ENCODE measurements at places on chromosomes 4 and X.
A peak's percentile ranks its signal among the peaks of the same experiment; 100 is the strongest.

DNA sequence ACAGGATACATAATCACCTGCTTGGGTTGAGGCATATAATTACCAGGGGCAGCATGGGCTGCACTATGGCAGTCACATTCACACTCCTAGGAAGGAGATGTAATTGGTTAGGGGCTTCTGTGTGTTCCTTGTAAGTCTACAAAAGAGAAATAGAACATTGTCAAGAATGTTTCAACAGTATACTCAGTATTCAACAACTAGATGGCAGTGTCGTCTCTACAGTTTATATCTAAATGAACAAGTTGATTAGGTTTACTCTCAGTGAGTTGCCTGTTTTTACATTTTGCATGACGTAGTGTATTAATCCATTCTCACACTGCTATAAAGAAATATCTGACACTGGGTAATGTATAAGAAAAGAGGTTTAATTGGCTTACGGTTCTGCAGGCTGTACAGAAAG is 50.5 kb upstream of the RAB33B start:
- no peak for DNase-seq

DNA sequence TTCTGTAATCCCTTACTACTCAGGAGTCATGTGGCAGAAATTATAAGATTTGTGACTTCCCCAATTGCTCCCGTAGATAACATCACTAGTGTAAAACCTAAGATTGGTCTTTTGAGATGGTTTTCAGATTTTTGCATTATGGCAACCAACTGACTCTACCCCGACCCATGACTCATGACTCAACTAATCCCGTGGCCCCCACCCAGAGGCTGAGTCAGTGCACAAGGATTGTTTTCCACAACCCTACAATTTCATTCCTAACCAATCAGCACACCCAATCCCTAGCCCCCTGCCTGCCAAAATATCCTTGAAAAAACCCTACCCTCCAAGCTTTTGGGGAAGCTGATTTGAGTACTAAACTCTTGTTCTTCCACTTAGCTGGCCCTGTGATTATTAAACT is 109.4 kb upstream of the FAM9C start:
- DNase-seq = no peak

DNA sequence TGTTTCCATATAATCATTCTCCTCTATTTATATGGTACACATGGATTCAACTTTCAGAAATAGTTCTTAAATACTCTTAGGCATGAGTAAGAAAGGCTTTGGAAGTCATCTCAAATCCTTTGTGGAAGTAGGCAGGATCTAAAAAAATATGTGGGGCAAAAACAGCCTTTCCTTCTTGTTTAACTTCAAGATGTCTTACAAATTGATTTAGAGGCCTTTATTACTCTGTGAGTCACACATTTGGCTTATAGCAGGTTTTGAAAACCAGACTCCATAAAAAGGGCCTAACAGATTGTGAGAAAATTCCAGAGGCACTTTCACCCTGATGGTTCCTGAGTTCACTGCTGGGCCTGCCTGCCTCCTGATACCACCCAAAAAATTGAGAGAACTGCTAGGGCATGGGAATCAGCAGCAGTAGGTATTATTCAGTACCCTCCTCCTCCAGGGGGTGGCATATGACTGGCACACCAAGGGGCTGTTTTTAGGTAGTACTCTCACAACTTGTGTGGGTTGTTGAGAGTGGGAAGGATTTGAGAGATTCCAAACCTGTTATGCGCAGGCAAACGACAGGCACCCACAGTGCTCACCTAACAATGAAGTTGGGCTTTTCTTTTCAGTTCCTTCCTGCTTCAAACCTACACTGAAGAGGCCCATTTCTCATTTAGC is 162.7 kb upstream of the MBNL3 start:
- peak; percentile 1 for DNase-seq

GRCh38 chr4:185654311-185654710 is 119.0 kb upstream of the PDLIM3 start:
- no peak for DNase-seq

DNA sequence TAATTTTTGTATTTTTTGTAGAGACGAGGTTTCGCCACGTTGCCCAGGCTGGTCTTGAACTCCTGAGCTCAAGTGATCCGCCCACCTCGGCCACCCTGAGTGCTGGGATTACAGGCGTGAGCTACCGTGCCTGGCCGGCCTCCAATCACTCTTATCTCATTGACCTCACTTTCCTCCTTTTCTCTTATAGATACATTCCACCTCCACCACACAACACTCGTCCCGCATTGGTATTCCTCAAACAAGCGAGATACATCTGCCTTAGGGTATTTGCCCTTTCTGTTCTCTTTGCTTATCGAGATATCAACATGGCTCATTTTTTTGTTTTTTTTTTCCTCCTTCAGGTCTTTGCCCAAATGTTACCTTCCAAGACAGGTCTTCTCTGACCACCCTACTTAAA is 1.8 kb upstream of the PRPS1 start:
- DNase-seq = no peak

DNA sequence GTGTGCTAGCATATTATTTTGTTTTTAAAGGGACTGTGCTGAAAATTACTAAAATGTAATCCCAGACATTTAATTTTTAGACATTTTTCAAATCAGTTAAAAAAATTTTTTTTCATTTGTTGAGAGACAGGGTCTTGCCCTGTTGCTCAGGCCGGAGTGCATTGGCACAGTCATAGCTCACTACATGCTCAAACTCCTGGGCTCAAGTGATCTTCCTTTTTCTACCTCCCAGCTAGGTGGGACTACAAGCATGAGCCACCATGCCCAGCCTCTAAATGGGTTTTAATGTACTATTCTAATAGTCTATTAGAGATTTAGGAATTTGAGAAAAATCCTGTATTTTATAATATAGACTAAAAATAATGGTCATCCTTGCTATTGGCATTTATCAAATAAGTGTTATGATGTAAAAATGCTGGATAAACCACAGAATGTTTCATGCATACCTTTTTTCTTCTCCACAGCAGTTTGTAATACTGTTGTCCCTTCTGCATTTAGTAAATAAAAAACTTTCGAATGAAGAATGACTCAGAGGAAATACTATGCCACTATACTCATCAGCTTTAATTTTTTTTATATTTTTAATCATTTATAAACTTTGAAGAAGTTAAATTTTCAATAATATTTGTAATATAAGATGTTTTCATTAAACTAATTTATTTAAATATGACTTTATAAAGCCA is 29.9 kb downstream of the CPEB2 start:
- DNase-seq = no peak

DNA sequence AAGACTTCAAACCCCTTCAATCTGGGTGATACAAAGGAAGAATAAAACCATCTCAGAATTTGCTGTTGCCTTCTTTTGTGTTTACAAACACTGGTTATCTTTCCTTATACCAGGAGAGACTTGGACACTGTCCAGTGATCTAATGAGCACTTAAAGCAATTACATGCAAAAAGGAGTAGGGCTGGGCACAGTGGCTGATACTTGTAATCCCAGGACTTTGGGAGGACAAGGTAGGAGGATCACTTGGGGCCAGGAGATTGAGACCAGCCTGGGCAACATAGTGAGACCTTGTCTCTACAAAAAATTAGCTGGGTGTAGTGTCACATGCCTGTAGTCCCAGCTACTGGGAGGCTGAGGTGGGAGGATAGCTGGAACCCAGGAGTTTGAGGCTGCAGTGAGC is 95.7 kb upstream of the DRD5 start:
- no peak for DNase-seq

DNA sequence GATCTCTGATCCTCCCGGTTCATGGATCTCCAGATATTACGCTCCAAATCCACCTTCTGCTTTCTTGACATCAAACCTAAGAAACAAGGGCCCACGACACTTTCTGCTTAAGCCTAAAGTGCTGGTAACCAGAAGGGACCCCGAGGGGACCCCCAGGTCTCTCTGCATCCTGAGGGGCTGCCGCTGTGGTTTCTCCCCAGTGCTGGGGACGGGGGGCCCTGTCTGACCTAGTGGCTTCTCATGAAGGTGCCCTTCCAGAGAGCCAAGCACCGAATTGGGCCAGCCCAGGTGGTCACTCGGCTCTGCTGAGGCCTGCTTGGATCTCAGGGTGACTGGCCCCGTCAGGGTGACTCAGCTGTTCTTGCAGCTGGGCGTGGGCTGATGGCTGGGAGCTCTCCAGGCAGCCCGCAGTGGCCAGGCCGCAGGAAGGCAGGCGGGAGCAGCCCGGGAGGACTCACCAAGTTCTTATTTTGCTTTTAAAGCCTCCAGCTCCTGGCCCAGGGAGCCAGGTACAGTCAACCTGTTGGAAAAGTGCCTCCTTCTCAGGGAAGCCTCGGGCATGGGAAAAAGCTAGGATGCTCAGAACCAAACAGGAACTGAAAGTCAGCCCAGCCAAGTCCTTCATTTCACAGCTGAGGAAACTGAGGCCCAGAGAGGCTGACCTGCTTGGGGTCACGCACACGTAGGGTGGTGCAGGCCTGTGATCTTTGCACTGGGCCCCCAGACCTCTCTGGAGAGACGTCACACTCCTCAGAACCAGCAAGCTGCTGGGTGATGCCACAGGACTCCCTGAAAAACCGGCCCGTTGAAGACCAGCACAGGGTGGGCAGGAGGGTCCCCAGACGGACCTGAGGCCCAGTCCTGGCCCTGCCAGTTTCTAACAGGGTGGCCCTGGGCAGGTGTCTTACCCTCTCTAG is 16.7 kb downstream of the BLOC1S4 start:
- peak; percentile 70 for DNase-seq

GRCh38 chrX:102548231-102548630 is 31.7 kb upstream of the TMSB15A start:
- no peak for DNase-seq

DNA sequence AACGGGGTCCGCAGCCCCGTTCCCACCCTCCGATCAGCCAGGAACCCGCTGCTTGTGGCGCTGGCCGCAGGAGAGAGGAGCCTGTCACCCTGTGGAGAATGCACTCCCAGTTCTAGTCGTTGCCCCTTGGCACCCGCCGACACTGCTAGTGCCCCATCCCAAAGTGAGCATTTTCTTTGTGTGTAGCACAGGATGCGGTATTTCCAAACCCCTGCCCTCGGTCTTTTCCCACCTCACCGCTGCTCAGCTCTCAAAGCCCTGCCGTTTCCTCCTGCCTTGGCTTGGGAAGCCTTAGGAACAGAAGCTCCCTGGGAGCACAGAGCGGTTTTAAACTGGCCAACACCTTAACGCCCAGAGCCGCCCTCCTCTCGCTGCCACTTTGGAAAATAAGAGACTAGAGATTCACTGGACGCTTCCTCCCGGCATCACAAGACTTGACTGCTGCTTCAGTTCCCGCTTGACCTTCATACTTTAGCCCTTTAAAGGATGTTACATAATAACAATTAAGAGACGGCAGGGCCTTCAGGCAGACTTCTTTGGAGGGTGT is 772 bp downstream of the CYP4V2 start:
- peak; percentile 57 for DNase-seq

GRCh38 chr4:6987588-6987961 is 55.6 kb upstream of the TADA2B start:
- DNase-seq = peak; percentile 30

DNA sequence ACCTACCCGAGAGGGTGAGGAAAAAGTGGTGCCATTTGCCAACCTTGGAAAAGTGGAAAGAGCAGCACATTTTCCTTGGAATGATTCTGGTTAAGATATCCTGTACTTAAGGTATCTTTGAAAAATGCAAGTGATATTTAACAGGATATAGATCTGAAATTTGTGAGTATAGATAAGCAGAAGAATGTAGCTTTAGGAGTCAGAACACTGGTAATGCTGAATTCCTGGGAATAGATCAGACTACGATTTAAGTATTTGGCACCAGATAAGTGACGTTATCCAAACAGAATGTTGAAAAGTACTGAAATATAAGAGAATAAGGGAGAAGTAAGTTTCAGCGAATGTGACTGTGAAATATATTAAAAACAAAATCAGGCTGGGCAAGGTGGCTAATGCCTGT is 210.1 kb downstream of the PCDH7 start:
- no peak for DNase-seq

DNA sequence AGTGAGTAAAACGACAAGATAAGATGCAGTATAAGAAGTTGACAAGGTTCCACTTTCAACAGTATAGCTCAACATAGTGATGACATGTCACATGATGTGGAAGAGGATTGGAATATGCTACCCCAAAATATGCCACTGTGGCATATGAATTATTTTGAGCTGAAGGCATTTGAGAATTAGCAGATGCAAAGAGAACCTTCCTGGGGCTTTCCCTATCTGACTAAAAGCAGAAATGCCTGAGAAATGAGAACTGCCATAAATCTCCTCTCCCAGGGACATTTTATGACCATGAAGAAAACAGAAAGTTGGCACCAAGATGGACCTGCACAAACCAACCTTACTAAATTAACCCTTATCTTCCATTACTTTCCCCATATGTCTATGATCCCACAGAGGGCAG is 24.8 kb downstream of the CDKN2AIP start:
- DNase-seq = no peak

DNA sequence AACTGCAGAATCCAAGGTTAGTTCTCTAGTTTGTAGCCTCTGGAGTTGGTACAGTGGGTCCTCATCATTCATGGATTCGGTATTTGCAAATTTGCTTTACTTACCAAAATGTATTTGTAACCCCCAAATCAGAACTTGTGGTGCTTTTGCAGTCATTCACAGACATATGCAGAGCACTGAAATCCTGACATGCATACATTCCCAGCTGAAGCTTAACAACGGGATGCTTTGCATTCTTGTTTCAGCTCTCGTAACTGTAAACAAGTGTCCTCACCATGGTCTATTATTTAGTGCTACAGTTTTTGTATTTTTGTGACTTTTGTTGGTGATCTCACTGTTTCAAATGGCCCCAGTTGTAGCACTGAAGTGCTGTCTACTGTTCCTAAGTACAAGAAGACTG is 16.1 kb downstream of the BEND4 start:
- no peak for DNase-seq

DNA sequence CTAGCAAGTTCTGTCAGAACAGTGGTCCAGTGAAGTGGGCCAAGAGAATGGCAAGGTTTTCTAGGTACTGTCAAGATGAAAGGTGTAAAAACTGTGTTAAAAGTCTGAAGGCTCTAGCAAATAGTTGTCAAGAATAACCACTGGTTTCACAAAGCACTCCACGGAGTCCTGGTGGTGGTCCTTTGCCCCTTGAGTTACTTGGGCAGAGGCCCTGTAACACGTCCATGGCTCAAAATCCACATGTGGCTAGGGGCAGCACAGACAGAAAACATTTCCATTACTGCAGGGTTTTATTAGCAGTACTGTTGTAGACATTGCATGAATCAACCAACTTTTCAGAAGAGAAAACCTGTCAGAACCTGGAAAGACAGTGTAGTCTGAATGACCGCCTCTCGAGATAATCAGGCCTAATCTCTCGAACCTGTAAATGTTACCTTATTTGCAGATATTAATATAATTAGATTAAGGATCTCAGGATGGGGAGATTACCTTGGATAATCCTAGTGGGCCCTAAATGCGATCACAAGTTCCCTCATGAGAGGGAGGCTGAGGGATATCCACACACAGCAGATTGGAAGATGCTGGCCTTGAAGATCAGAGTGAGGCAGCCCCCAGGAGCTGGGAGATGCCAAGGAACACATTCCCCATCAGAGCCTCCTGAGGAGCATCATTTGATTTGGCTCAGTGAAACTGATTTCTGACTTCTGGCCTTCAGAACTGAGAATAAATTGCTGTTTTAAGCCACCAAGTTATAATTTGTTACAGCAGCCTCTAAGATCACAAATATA is 34.7 kb downstream of the ERVMER34-1 start:
- no peak for DNase-seq

Data from SW480 (cell line).